AG09319 (cell line): ENCODE measurements at places on chromosomes 3 and 15.

DNA sequence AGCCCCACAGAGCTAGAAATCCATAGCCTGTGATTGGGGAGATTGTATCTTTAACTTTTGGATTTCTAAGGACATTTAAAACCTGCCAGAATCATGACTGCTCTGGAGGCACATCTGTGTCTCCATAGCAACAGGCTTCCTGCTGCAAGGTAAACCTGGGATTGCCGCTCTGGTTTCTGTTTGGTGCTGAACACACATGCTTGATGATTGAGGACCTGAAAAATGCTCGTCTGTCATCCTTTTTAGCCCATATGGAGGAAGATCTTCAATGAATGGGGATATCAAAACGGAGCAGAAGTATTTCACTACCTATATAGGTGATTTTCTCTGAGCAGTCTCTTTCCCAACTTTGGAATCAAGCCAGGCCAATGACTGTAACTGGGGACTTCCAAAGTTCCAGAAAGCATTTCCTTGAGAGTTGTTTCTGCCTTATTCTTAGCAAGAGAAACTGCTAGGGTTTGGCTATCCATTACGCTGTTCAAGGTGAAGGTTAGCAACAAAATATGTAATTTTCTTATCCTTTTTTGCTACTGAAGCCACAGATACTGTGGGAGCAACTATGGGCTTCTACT is 96.5 kb upstream of the TNIK start:
- no peak for DNase-seq

- no peak for DNase-seq
Measured at GRCh38 chr3:100407977-100408532, 6.7 kb downstream of the LNP1 start.

DNA sequence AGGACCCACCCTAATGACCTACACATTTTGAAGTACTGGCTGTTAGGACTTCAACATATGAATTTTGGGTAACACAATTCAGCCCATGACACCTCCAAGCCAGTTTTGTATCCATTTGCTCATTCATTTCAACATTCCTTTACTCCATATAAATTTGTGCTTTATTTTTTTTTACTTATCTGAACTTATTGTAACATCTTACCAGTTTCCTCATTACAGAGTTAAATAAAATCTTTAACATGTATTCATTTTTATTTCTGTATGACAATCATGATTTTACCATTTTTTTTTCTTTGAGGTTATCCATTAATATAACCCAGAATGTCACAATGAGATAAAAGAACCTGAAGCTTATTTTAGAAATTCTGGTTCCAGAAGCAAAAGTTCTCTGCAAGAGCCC is 48.0 kb upstream of the ATP1B3 start:
- no peak for DNase-seq

DNA sequence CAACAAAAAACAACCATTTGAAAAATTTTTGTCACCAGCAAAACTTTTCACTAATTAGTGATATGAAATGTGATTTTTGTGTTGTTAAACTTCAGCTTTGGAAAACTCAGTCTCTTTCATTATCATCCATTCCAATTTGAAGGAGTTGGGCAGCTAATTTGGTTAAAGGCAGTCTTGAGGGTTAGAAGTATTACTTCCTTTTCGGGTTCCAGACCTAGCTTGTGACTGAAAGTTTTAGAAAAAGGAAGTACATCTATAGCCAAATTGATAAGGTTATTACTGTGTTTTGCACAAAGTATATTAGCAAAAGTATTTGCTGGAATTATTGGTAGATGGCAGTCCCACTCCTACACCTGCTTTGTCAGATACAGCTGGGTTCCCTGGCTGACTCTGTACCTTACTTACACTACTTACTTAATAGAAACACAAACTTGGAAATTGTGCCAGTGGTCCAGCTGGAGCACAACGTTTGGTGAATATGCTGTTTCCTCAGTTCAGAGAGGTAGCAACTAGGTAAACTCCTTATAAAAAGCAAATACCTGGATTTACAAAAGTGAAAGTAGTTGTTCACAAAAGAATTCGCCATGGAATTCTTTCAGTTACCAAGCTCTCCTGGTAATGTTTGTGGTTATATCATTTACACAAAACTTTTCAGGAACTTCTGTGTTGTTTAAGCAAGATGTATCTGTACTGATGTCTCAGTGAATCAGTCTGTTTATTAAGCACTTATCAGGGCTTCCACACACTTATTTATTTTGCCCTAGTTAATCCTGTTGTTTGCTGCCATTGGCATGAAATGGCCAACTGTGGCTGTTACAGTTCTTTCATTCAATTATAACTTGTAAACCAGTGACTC is 31.6 kb downstream of the TIPARP start:
- no peak for DNase-seq

- no peak for DNase-seq
Measured at GRCh38 chr15:87736401-87736800, 520.1 kb downstream of the NTRK3 start.

DNA sequence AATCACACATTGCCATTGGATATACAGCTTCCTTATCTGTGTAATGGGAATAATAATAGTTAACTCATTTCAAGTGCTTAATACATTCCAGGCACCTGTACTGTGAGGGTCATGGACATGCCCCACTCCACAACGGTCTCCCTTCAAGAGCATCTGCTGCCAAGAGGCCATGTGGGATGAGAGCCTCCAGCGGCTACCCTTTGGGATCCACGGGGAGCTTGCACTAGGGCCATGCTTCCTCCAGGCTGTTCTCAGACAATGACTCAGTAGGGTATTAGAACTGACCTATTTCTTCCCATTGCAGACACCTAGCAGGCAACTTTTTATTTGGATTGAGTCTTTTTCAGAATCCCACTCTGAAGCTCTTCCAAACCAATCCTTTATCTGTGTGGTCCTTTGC is 1078.9 kb downstream of the TUSC7 start:
- DNase-seq, result no peak

DNA sequence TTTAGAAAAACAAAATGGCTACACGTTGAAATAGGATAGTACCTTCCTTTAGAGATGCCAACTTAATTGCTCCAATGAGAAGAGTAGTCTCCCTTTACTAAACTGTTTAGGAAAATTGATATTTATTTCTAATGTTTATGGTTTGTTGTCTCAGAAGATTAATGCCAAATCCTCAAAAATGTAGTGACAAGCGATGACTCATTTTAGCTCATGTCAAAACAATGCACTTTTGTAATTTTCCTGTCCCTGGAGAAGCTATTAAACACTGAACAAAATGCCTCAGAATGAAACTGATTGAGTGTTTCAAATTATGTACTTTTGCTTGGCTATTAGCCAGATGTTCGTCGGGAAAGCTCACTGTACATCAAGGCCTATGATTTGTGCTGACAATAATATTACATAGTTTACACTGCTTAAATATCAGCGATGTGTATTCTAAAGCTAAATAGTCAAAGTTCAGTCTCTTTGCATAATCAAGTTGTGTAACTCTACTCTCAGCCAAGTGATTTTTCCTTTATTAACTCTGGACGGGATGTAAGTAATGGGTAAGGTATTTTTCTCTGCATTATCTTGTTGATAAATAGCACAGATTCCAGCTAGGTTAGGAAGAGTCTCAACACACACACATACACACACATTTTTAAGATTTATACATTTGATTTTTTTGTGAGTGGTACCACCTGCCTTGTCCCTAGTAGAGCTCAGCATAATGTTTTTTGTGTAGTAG is 83.7 kb downstream of the CMSS1 start:
- peak; percentile 87 for DNase-seq

DNA sequence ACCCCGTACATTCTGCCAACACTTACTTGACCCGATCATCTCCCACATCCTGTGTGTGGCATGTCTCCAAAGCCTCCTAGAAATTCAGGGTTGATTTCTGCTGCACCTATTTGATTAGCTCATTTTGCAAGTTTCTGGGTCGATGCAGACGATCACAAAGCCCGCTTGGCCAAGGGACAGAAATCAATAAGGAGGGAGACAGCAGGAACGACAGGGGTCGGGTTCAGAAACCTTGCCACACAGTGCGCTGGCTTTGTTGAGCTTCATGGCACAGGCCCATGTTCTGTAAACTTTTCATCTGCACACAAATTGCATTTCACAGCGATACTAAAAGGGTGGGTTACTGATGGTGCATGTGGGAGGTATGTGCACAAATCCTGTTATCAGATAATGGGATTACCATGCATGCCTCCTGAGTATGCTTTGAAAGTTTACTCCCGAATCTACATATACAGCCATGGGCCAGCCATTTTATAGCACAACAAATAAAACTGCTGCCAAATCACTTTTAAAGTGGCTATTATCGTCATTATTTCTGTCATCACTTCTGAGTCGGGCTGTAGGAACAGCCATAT is 95.9 kb upstream of the ATP11B start:
- DNase-seq, result no peak

DNA sequence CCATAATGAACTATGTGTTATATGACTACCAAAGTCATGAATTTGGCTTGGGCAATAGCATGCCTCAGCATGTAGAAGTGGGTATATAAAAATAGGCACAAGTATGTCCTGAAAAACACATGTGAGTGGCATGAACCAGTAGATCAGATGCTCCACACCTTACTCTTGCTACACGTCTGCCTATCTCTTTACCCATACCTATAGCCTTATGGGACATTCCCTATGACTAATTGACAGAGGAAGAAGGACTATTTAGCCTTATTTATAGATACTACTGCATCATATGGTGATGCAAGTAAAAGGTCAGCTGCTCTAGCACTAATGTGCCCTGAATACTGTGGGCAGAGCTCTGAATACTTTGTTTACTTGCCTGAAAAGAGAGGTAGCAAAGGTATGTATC is 81.0 kb upstream of the ZPLD1 start:
- no peak for DNase-seq

- no peak for DNase-seq
Measured at GRCh38 chr15:57385923-57386390, 9.7 kb downstream of the CGNL1 start.

DNA sequence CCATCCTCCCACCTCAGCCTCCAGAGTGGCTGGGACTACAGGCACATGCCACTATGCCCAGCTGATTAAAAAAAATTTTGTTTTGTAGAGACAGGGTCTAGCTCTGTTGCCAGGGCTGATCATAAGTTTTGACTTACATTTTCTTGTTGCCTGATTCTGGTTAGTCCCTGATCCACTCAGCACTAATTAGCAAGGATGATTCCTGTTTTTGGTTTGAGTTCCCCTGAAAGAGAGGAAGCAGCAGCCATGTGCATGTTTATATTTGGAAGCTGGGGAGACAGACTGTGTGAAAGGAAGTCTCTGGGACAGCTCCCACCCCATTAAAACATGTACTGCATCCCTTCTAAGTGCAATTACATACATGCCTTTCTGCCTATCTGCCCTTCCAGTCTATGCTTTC is 3.6 kb upstream of the NCK1 start:
- no peak for DNase-seq

GRCh38 chr3:186092360-186093070 is 16.4 kb downstream of the ETV5 start:
- DNase-seq, result no peak

- DNase-seq, result no peak
Measured at GRCh38 chr15:38555686-38556334, 8.8 kb downstream of the RASGRP1 start.

GRCh38 chr15:43867096-43867495 is 40.3 kb downstream of the WDR76 start:
- no peak for DNase-seq

GRCh38 chr15:20106026-20106425 is 435.6 kb downstream of the GOLGA6L6 start:
- no peak for DNase-seq

DNA sequence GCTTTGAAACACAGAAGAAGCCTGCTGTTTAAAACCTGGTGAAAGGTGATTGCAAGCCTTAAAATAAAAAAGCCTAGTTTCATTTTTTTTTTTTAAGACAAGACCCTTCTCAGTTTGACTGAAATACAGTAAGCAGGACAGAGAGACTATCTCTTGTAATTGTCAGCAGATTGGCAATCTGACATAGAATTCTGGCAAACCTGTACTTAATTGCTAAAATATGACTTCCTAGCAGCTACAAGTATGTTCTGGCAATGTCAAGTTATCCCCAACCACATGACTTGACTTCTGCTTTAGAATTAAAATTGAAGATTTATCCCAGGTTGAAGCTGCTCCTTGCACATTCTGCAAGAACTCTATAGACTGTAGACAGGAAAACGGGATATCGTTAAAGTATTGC is 232.8 kb upstream of the NR2F2 start:
- DNase-seq, result no peak

- DNase-seq, result no peak
Measured at GRCh38 chr3:152184971-152185686, 83.6 kb upstream of the MBNL1 start.

GRCh38 chr3:133211449-133211848 is 173.3 kb downstream of the TMEM108 start:
- DNase-seq, result no peak

- no peak for DNase-seq
Measured at GRCh38 chr15:71791975-71792374, 18.4 kb upstream of the NR2E3 start.

GRCh38 chr3:171685116-171685895 is 125.0 kb downstream of the PLD1 start:
- DNase-seq, result no peak

GRCh38 chr3:20564966-20565365 is 379.0 kb upstream of the SGO1 start:
- DNase-seq, result no peak

GRCh38 chr15:58058073-58058472 is 7.4 kb downstream of the ALDH1A2 start:
- no peak for DNase-seq

- DNase-seq, result no peak
Measured at GRCh38 chr15:39564972-39565665, 15.8 kb upstream of the THBS1 start.

GRCh38 chr3:128366652-128367051 is 100.0 kb downstream of the DNAJB8 start:
- no peak for DNase-seq

DNA sequence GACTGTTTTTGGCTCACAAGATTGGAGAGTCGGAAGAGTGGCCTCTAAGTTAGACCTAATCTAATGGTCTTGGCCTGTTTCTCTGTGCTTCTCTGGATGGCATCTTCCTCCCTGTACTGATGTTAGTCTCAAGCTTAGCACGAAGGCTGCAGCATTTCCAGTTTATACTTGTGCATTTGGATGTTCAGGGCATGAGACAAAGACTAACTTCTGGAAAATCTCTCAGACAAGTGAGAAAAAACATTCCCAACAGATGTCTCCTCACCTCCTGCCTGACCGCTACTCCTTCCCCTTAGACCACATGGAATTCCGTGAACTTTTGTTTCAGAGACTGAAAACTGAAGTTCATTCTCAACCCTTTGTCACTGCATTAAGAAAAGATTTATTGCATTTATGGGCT is 410.8 kb upstream of the MCTP2 start:
- DNase-seq, result no peak

DNA sequence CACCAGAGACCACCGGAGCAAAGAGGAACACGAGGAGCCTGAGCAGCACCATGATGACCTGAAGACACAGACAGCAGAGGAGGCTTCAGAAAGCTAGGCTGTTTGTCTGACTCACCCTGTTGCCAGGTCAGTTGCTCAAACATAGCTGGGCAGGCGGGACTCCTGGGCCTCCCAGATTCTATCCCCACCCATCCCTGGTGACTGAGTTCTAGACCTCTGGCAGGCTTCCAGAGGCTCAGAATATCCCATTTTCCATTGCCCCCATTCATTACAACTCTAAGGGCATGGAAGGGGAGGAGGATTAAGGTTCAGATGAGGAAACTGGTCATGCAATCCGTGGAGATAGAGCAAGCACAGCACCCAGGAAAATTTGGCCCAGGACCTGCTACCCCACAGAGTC is at the start of gene CDHR4:
Gene CDHR4, minus strand, starts transcription at position 113 of the 400 bp plus-strand sequence. Its CDS starts 61 bp downstream, at position 52.
- DNase-seq, result peak; percentile 47
